GM18507 (cell line): ENCODE measurements at places on chromosomes 6 and 20.

DNA sequence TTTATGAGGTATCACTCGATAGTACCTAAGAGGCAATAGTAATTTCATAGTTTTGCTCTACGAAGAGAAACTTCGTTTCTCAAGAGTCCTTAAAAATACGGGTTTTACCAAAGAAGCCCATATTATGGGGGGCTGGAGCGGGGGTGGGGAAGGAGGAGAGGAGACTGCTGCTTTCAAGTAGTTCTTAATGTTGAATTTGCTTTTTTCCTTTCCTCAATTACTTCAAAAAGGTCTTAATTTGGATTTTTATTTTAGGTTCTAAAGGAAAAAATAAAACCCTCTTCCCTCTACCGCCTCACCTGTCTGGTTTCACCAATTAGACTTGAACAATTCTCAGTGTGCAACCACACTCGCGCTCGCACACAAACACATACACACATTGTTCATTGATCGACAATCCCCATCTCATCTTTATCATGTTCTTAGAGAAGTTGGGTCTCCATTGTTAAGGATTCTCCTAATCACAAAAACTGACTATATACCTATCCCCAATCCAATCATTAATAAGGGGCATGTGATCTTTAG, 97.2 kb downstream of the HFE start:
- DNase-seq = no peak

GRCh38 chr6:8013763-8014162, 50.4 kb downstream of the BLOC1S5 start:
- DNase-seq = no peak

- no peak for DNase-seq
These were observed 17.0 kb downstream of the SERPINB9 start for GRCh38 chr6:2885967-2886735.

- DNase-seq = no peak
These were observed 32.1 kb downstream of the BACH2 start for GRCh38 chr6:90264561-90264960.

DNA sequence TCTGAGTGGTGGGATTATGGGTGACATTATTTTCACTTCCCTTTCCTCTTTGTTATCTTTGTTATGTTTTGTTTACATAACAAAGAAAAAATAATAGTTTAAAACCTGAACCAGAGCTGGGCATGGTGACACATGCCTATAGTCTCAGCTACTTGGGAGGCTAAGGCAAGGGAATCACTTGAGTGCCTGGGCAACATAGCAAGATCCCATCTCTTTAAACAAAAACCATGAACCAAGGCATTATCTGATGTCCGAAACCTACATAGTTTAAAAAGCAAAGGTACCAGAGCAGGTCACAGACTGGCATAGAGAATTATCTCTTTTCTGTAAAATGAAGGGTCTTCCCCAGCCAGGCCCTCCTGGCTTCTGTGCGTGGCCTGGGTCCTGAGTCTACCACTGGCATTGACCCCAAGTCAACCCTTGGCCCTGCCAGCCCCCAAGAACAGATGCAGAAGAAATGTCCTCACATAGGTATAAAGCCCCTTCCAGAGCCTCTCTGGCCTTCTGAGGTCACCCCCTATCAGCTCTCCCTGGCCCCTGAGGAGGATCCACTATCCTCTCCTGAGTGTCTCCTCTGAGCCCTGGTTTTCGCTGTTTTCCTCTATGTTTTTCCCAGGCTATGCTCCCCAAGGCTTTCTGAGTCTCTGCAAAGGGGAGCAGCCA, 81.3 kb downstream of the TRERF1 start:
- no peak for DNase-seq

- no peak for DNase-seq
These were observed 10.9 kb upstream of the C6orf58 start for GRCh38 chr6:127566119-127566518.

GRCh38 chr20:33521461-33521860, 31.6 kb downstream of the CBFA2T2 start:
- no peak for DNase-seq

GRCh38 chr6:136923116-136923953, 1.2 kb downstream of the SLC35D3 start:
- no peak for DNase-seq

DNA sequence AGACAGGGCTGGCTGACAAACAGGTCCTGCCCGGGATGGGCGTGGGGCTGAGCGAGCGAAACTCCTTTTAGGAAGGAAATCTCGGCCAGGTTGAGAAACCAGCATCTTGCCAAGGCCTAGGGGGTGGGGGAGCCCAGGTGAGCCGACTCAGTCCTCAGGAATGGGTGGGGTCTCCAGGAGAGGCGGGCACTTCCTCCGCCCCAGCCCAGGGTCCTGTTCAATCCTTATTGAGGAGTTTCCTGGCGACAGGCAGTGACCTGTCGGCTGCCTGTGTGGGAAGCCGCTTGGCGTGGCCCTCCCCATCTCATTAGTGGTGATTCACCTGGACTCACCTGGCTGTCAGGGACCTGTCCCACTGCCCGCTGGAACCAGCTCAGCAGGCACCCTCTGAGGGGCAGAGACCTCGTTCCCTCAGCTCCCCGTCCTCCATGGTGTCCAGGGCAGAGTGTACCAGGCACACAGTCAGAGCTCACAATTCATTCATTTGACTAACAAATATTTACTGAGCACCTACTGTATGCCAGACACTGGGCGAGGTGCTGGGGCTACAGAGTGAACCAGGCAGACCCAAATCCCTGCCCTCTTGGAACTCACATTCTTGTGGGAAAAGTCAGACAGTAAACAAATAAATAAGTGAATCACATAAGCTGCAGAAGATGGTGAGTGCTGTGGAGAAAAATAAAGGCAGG, 51.1 kb downstream of the FGD2 start:
- no peak for DNase-seq
